ENCODE measurements at places on chromosomes 3 and 15. TPM values are rescaled to one million over a fixed set of nuclear protein-coding genes. Genes with fewer than 3 reads are reported as not detected.

HDAC11 gene
- polyA plus RNA-seq, result 36.3 TPM

FAM43A gene
- 3.9 TPM for polyA plus RNA-seq

THPO gene
- 1.0 TPM for polyA plus RNA-seq

KBTBD13 gene
- polyA plus RNA-seq, result not detected

ROBO1 gene
- polyA plus RNA-seq, result 5.8 TPM

KLHDC8B gene
- polyA plus RNA-seq, result 43.5 TPM

ROPN1 gene
- polyA plus RNA-seq, result not detected

CFAP100 gene
- polyA plus RNA-seq, result not detected

SPINK8 gene
- not detected for polyA plus RNA-seq

ERICH6 gene
- not detected for polyA plus RNA-seq

SOX14 gene
- polyA plus RNA-seq, result not detected

GPR176 gene
- polyA plus RNA-seq, result 2.7 TPM

AGBL1 gene
- polyA plus RNA-seq, result not detected

CASR gene
- under 0.01 TPM for polyA plus RNA-seq

XRN1 gene
- polyA plus RNA-seq, result 4.4 TPM

HERC2 gene
- polyA plus RNA-seq, result 36.7 TPM

PIF1 gene
- 0.91 TPM for polyA plus RNA-seq

CCR4 gene
- polyA plus RNA-seq, result not detected

CYB561D2 gene
- 25.3 TPM for polyA plus RNA-seq

RETNLB gene
- polyA plus RNA-seq, result not detected

FBXW12 gene
- polyA plus RNA-seq, result not detected

Measured in adipose tissue (tissue), 3 donors.